Pulmonary artery endothelial cell (primary cell): ENCODE measurements at places on chromosomes 5 and 9. TPM values are rescaled to one million over a fixed set of nuclear protein-coding genes. Genes with fewer than 3 reads are reported as not detected.
A peak's percentile ranks its signal among the peaks of the same experiment; 100 is the strongest.

- DNase-seq: peak; percentile 43
These were observed 476.8 kb downstream of the CETN3 start for GRCh38 chr5:89932771-89933181.

DNA sequence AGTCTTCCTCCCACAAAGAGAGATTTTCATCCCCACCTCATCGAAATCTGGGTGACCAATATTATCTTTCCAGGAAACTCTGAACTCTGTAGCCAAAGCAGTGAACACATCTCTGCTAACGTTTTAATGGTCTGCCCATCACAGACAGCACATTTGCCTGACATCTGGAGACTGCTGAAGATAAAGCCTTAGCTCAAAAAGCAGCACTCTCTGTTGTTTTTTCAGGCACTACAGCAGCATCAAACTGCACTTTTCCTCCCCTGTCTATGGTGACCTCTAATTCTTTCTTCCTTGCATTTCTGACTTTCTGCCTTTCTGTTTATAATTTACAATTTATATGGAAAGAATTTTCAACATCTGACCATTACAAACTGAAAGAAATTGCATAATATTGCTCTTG is 66.8 kb downstream of the RAB3C start:
- DNase-seq: no peak

DNA sequence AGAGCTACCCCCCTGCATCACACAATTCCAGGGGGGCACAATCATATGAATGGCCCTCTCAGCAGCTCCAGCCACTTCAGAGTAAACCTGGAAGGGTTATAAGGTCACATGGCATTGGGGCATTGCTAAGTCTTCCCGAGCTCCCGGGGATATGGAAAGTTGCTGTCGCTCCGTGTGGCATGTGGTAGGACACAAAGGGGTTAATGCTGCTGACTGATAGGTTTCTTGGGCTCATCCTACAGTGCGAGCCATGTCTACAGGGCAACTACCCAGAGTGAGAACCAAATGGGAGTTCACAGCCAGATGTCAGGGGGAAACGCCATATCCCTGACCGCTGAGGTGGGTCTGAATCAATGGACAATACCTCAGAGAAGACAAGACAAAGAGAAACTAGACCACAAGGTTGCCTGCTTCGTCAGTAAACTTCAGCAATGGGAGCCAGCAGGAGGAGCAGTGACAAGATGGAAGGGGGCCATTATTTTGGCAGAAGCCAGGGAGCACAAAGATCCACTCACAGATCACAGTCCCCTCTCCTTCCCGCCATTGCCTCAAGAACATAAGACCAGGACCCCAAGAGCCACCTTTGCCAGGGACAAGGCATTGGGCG is 52.4 kb upstream of the SHISAL2B start:
- no peak for DNase-seq

DNA sequence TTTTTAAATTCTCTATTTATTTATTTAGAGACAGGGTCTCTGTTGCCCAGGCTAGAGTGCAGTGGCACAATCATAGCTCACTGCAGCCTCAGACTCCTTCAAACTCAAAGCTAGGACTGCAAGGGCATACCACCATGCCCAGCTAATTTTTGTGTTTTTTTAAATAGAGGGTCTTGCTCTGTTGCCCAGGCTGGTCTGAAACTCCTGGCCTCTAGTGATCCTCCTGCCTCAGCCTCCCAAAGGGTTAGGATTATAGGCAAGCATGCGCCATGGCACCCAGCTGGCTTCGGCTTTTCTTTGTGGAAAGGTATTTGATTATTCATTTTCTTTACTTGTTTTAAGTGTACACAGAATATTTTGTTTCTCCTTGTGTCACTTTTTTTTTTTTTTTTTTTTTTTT is 5.2 kb downstream of the ZNF346 start:
- DNase-seq: no peak

GRCh38 chr9:12874395-12874794 is 99.6 kb downstream of the LURAP1L start:
- no peak for DNase-seq

DNA sequence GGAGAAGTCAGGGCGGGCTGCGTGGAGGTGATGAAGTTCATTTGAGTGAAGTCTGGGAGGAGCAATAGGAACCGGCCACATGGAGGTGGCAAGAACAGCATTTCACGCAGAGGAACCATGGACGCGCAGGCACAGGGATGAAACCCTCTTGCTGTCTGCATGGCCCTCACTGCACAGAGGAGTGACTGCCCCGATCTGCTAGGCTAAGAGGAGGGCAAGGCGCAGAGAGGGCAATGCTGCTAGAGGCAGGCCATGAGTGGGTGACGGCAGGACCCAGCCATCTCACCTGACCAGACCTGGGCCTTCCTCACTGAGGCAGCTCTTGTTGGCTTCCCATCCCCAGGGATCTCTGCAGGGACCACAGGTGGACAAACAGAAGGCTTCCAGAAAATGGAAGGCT is 90.3 kb downstream of the BARX1 start:
- no peak for DNase-seq

DNA sequence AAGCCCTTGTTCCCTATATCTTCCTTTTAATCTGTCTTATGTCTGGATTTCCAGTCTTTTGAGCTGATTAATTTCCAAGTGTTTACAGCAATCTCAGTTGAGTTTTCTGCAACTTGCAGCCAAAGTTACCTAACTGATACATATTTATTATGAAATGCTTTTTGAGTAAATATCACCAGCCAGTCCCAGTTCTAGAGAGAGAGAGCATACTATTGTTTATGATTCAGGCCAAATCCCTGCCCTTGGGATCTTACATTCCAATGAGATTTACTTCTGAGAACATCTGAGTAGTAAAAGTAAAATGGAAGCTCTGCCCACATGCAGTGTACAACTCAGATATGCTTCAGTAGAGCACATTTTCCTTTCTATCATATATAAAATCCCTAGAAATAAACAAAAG is 661.7 kb downstream of the KCTD16 start:
- no peak for DNase-seq

DNA sequence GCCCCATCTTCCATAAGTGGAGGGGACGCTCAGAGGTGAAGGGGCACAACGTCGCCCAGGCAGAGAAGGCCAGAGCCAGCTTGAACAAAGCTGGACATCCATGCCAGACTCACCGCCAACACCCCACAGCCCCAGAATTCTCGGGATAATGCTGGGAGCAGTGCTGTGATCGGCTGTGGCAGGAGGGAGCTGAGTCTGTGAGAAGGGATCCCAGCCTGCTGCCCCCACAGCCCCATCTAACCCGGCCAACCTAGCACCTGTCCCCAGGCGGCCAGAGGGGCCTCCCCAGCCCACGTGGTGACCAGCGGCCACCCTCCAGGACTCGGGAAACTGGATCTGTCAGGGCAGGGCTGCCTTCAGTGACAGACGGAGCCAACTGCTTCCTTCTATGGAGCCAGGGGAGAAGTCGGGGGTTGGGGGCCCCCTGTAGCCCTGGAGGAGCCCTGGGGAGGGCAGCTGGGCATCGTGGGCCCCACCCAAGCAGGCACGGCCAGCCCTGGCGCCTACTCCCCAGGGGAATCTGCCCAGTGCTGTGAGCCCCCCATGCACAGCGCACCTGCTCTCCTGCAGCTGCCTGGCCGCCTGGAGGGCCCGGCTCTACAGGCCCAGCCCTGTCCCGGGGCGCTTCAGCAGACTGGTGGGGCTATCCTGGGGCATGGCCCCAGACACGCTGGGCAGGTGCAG is 6.0 kb downstream of the BRD3 start:
- DNase-seq: no peak

TSSK1B gene
- not detected in 2 replicates for total RNA-seq

GRCh38 chr9:70130266-70130665 is 86.6 kb downstream of the MAMDC2 start:
- DNase-seq: no peak

- no peak for DNase-seq
These were observed 632 bp downstream of the COQ4 start for GRCh38 chr9:128323212-128323730.

DNA sequence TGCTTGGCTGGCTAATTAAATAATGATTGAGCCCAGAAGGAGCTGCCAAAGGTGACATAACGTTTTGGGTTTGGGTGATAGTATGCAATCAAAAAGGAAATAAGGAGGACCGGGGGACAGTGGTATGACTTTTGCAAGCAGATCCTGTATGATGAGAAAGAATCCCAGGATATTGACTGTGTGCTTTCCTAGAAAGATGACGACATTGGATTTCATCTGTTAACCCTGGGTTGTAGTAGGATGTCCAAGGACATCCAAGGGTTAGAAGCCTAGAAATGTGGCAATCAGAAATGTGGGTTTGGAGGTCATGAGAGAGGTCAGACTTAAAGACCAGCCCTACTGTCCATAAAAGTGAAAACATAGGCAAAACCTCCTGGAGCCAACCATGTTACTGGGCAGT is 50.3 kb upstream of the HMHB1 start:
- DNase-seq: no peak

GRCh38 chr9:136036050-136036449 is 59.0 kb downstream of the NACC2 start:
- DNase-seq: no peak

TNIP1 gene
- total RNA-seq: 87.9 and 93.7 TPM in 2 replicates

DNA sequence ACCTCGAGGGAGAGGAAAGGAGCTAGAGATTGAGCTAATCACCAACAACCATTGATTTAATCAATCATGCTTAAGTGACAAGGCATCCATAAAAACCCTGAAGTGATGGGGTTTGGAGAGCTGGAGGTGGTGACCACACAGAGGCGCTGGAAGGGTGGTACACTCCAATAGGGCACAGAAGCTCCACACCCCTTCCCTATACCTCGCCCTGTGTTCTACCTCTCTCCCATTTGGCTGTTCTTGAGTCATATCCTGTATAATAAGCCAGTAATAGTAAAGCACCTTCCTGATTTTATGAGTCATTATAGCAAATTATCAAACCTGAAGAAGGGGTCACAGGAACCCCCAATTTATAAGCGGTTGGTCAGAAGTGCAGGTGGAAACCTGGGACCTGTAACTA is 18.3 kb downstream of the ACTL7B start:
- no peak for DNase-seq

DNA sequence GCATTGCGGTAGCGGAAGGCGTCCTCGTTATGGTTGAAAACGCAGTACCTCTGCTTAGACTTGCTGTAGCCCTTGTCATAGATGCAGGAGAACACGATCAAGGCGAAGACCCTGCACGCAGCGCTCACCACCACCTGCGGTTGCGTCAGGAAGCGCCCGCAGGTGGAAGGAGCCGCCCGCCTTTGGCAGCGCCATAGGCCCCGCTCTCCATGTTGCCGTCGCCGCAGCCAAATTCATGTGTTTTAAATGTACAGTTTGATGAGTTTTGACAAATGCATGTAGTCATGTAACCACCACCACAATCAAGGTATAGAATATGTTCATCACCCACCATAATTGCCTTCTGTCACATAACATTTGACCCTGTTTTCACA is 84.9 kb upstream of the CEP78 start:
- no peak for DNase-seq

DNA sequence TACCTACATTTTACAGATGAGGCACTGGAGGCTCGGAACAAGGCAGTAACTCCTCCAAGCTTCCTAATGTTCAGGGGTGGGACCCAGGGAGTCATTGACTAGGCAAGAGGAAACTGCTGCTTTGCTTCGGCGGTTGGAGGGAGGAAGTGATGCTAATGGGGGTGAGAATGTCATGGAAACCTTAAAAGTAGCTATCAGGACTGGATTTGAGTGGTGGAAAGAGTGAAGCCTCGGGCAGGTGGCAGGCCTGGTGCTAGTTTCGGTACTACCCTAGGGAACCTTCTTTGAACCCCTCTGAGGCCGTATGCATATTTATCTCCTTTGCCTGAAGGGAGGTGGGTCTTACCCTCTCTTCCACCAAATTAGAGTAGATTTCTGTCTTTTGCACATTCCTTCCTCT is 1.6 kb downstream of the BSPRY start:
- no peak for DNase-seq

DNA sequence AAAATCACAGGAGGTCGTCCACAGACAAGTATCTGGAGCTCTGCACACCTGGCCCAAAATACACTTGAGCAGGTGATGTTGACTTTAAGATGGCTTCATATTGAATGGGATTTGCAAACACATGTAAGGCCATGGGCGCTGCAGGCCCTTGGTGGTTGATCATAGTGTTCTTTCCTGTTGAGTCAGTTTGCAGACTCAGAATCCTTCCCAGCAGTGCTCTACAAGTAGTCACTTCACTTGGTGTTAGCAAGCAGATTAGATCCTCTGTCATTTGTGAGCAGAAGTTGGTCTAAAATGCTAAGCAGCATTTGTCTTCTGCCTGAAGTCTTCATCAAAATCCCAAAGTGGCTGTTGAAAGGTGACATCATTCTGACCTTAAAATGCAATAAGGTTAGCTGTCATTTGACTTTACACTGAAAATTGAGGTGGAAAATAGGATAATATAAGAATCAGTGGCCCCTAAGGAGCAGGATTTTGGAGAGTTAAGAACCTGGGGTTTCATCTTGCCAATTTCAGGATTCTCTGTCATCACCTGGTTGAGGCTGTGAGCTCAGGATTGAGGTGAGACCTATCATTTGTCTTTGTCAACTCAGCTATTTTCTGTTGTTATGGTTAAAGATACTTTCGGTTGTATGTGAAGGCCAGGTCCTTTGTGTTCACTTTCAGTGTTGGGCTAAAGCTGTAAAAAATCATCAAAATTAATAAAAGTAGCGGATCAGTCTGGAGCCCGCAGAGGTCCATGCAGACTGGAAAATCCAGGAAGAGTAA is 114.5 kb downstream of the LRRC70 start:
- DNase-seq: no peak

DNA sequence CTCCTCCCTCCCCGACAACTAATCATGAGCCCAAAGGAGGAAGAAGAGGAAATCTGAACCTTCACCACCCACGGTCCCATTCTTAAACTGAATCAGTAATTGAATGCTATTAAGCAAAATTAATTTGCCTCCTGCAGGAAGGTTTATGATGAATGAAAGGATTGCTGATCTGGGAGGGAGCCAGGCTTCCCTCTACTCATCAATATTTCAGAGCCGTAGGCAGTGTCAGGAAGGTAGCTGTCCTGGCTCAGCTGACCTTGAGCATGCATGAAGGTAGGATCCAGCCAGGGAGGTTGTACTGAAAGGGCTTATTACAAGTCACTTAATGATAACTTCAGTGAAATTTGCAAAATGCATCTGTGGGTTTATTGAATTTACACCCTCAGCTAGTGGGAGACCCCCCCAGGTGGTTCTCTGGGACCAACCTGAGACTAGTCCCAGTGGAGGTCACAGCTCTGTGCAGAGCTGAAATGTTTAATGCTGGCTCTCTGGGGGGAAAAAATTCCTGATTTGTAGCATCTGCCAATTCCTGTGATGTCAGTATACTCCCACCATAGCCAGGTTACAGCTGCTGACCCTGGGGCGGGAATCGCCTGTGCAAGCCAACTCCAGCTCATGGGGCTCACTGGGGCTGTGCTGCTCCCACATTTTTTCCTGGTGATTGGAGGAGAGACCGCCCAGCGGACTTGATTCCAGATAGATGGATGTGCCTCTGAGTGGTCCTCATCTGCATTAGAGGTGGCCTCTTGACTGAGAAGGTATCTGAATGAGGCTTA is 47.9 kb upstream of the NCS1 start:
- DNase-seq: no peak

GRCh38 chr5:161288071-161288470 is 258.5 kb downstream of the GABRB2 start:
- DNase-seq: no peak

CETN3 gene
- 9.2 and 19.8 TPM in 2 replicates for total RNA-seq

- no peak for DNase-seq
These were observed 219.9 kb upstream of the GAS1 start for GRCh38 chr9:87167161-87167560.
